NCI-H2029 treated with DMSO at 0.1 percent for 48 hours (cell line): ENCODE measurements at places on chromosomes 2 and 18.

DNA sequence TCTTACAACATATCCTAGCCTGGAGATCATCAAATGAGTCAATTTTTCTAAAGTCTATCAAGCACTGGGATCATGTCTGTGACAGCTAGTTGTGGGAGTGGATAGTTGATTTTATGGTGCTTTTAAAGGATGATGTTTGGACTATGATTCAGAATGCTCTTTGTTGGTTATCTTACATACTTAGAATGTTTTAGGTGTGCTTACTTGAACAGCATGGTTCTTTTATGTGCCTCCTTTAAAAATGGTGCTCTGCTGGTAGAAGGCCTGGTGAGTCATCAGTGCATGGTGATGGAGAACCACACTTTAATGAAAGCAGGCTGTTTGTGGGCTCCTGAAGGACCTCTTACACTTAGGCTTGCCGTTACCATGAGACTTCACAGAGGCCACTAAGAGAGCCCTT is 682.7 kb upstream of the FANCL start:
- DNase-seq: no peak

- DNase-seq: no peak
Measured at GRCh38 chr2:71887196-71887595, 260.5 kb downstream of the CYP26B1 start.

- no peak for DNase-seq
Measured at GRCh38 chr2:30934066-30934465, 126.8 kb upstream of the CAPN13 start.

GRCh38 chr18:32542221-32542798 is 71.6 kb upstream of the GAREM1 start:
- no peak for DNase-seq

DNA sequence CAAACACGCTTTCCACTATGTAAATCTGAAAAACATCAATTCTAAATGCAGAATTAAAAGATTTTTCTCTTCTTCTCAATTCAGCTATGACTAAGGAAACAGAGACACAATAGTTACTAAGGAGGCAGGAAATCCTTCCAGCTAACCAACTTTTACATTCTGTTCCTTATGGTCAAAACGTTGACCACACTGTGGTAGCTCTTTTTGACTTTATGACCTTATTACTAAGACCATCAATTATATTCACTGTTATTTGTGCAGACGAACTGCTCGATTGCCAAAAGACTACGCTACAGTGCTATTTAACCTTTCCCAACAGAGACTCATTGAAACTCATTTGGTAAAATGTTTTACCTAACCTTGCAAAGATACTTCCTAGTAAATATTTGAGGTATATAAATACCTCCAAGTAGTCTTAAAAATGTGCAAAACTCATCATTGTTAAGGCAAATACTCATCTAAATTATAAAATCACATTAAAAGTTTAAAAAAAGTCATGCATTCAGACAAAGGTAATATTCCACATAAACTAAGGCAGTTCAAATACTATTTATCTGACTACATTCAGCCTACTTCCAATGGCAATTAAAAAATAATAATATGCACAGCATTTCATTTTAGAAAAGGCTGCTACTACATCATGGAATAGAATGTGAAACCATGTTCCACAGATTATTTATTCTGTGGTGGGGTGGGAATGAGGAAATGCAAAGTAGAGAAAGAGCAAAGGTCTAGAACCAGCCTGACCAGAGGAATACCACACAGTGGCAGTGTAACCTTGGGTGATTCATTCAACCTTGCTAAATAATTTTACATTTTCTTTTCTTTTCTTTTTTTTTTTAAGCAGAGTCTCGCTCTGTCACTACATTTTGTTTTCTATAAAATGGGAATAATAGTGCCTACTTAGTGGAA is 139.9 kb downstream of the THADA start:
- no peak for DNase-seq

DNA sequence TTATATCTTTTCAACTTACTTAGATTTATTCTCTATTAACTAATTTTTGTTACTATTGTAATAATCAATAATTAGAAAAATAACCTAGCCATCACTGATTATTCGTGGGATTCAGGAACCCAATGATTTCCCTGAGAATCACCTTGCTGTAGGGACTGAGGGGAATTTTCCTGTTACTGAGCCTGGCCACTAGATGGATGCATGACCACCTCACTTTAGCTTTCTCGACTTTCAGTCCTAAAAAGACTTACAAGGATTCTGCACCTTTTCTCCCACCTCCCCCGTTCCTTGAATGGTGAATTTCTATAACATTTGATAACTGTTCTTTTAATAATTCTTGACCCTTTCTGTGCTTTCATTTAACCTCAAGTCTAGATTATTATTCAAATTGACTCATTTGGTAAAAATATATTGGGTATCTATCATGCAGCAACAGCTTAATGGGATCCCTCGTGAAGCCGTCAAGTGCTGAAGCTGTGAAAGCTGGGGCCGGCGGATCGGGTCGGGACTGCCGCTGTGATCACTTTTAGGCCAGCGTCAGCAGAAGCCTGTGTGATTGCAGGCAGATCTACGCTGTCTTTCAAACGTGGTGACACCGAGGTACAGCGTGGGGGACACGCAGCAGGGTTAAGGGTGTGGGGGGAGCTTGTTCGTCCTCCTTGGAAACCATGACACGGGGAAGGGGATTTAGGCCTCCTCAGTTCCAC is 38.8 kb upstream of the TMEM18 start:
- DNase-seq: no peak

- DNase-seq: no peak
Measured at GRCh38 chr2:1480671-1481076, 67.4 kb downstream of the TPO start.

DNA sequence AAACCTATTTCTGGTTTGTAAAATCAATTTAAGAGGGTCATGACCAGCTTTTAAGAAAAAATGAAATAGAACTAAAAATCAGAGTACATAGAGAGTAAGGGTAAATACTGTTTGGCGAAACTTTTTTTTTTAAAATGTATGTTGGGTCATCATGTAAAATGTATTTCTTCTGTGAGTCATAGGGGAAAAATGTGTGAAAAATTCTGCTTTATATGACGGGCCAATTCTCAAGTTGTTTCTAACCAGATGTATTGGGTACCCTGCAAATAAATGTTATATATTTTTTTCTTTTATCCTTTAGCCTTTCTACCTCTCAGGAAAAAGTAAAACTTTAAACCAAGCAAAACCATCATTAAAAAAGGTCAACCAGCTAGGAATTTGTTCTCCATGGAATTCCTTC is 13.9 kb downstream of the AFTPH start:
- DNase-seq: no peak

DNA sequence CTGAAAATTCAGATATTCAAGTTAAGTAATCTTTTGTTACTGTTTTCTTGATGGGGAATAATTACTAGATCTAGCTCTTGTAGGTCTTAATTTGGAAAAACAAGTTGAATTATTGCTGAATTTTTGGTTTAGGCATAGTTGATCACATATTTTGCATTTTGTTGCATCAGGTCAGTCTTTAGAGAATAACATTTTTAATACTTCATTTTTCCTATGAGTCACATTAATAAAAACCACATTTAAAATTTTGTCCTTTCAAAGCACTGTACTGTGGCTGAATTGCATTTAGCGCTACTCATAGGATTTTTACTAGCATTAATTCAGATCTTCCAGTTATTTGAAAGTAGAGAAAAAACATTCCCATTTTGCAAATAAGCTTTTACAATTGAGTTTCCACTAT is 23.2 kb downstream of the MAP4K4 start:
- no peak for DNase-seq

- no peak for DNase-seq
Measured at GRCh38 chr2:236768393-236769140, 198.9 kb downstream of the ACKR3 start.

GRCh38 chr2:205637320-205637602 is 45.0 kb upstream of the NRP2 start:
- DNase-seq: no peak

- DNase-seq: no peak
Measured at GRCh38 chr2:163207693-163208370, 369.3 kb upstream of the KCNH7 start.

DNA sequence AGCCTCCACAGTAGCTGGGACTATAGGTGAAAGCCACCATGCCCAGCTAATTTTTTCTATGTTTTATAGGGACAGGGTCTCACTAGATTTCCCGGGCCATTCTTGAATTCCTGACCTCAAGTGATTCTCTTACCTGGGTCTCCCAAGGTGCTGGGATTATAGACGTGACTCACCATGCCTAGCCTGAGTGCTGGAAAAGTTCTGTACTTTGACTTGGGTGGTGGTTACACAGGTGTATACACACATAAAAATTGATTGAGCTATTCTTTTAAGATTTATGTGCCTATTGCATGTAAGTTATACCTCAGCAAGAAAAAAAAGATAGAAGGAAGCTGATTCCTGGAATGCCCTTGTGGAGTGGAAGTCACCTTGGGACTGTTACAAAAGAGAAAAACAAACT is 34.8 kb upstream of the KCNF1 start:
- no peak for DNase-seq

- no peak for DNase-seq
Measured at GRCh38 chr2:235672720-235673119, 178.9 kb downstream of the AGAP1 start.

DNA sequence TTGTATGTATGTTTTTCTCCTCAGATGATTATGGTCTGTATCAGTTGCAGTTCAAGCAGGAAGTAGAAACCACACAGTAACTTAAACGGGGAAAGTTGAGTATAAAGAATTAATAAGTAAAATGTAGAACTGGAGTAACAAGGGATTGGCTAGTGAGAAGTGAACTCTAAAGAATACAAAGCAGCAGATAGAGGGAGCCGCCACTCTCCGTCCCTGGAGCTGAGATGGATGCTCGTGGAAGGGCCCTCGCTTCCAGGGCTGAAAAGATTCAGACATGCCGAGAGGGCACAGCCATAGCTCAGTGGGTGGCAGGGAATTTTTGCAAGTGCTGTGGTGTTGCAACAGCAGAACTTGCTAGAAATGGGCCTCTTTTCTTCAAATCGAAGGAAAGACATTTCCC is 155.8 kb downstream of the COL6A3 start:
- no peak for DNase-seq

DNA sequence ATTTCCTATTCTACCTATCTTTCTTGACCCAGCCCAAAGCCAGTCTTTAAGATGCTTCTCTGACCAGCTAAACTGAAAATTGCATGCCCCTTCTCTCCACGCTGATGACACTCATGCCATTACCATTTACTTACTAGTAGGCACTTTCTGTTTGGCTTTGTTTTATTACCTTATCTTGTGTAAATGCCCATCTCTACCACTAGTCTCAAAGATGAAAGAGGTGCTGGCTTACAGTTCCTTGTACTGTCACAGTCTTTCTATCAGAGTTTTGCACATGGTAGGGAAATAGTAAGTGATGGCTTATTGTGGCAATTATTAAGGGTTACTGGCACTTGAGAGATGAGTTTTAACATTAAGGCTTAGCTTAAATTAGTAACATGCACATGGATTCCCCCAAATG is 352.1 kb downstream of the RBM43 start:
- DNase-seq: no peak

GRCh38 chr18:56175330-56176001 is 462.9 kb downstream of the TXNL1 start:
- no peak for DNase-seq

DNA sequence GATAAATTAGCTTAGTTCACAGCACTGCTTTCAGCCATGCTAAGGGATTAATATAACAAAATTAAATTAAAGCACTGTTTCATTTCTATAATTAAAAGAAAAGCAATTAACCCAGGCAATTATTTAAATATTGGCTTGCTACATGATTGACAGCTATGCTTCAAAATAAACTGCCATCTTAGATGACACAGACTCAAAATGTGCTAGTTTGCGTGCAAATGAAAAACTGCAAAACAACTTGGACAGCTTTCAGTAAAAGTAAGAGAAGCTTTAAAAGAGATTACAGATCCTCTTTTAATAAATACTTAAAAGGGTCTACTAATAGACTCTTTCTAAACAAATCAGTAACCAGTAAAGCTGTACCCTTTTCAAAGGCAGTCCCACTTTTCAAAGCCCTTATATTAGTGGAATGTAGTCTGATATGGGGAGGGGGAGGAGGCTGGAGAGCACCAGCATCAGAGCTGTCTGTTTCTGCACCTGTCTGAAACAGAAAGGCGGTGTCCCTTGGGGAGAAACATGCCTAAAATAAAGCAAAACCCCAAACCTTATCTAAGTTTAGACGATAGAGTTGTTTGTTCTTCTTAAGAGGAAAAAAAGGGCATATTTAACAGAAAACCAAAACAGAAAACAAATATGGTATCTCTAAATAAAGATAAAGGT is 20.8 kb downstream of the EIF2AK3 start:
- no peak for DNase-seq

- no peak for DNase-seq
Measured at GRCh38 chr18:48933578-48934414, 17.0 kb downstream of the SMAD7 start.

GRCh38 chr2:41926614-41927580 is 120.9 kb upstream of the PKDCC start:
- DNase-seq: no peak

GRCh38 chr2:41927581-41928264 is 120.1 kb upstream of the PKDCC start:
- DNase-seq: no peak

GRCh38 chr18:46754188-46754587 is 2.7 kb downstream of the ST8SIA5 start:
- DNase-seq: no peak

DNA sequence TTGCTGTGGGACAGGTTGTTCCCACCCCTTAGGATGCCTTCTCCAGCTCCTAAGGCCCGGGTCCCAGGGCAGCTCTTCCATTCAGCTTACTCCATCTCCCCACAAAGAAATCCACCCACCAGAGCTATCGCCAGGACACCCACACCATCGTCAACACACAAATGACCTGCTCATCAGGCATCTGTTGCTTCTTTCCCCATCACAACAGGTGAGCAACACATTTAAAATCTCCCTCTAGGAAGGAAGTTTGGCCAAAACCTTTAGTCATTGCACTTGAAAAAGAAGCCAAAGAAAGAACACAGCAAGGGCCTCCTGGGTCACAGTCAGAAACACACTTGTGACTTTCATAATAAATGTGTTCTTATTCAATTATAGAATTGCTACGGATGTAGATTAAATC is 289.0 kb downstream of the PIEZO2 start:
- DNase-seq: no peak
